HuH-7 (cell line): ENCODE measurements at places on chromosomes 4 and X.

GRCh38 chr4:147749811-147750321, 18.0 kb downstream of the ARHGAP10 start:
- DNase-seq = no peak

DNA sequence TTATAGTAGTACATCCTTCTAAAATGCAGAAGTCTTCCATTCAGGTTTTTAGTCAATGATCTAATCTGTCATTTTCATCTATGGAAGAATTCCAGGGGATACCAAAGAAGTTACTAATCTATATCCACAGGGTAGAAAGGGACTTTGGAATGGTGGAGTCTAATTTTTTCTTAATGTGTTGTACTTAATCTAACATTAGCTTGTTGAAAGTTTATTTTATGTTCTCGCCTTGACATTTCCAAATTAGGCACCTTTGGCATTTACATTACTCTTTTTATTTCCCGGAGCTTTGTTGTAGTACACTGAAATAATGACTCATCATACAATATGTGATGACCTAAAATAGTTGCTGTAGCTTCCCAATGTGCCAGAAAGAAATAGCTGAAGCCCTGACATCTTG, 91.5 kb downstream of the HTR2C start:
- DNase-seq = no peak

GRCh38 chrX:109199726-109200125, 282.2 kb downstream of the GUCY2F start:
- DNase-seq = no peak

- DNase-seq = no peak
Observed at GRCh38 chrX:46929439-46930261, 17.4 kb downstream of the JADE3 start.

DNA sequence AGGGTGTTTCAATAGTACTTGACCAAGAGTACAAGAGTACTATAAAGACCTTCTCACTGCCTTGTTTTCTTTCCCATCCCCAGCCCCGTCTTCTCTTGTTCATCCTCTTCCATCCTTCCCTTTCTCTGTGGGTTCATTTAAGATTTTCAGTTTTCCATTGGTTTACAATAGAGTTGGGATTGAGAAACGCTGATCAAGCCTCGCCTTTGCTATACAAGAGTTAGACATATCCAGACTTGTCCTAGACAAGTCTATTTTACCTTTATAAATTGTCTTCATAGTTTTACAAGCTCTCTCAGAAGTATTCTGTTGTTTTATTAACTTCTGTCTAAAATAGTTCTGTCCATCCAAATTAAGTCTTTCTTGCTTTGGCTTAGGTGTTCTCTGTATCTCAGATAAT, 29.6 kb upstream of the SCML1 start:
- no peak for DNase-seq

GRCh38 chr4:14143892-14144291, 516.4 kb upstream of the BOD1L1 start:
- DNase-seq = peak; percentile 1

DNA sequence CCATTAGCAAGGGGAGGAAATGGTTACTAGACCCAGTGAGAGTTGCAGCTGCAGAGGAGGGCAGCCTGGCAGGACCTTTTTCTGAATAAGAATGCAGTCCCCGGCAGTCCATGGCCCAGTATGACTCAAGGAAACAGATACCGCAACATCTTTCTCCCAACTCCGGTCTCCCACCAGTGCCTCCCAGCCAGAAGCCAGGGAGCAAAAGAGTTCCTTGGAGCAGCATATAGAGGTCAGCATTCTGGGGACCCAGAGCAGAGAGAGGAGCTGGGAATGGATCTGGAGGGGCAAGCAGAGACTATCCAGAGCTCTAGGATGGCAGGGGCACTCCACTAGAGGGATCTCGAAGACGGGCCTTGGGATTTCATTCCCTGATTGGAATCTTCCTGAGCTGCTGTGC, 339.2 kb upstream of the AADAT start:
- DNase-seq = no peak

DNA sequence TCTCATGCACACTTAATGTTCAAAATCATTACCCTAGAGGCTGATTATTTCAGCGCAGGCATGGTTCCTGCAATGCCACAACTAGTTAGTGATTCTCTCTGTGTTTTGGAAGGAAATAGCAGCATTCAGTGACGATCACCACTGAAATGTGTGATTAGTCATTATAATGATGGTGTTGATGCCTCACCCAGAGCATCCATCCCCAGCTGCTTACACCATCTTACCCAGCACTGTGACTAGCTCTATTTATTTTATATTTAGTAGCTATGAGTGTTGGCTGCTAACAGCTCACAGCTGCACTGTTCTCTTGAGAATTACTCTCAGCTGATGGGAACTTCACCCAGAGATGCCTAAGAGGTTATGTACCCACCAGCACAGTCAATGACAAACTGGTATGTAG, 60.5 kb upstream of the TSPAN7 start:
- DNase-seq = no peak

GRCh38 chr4:26784207-26784865, 76.3 kb upstream of the STIM2 start:
- DNase-seq = no peak

DNA sequence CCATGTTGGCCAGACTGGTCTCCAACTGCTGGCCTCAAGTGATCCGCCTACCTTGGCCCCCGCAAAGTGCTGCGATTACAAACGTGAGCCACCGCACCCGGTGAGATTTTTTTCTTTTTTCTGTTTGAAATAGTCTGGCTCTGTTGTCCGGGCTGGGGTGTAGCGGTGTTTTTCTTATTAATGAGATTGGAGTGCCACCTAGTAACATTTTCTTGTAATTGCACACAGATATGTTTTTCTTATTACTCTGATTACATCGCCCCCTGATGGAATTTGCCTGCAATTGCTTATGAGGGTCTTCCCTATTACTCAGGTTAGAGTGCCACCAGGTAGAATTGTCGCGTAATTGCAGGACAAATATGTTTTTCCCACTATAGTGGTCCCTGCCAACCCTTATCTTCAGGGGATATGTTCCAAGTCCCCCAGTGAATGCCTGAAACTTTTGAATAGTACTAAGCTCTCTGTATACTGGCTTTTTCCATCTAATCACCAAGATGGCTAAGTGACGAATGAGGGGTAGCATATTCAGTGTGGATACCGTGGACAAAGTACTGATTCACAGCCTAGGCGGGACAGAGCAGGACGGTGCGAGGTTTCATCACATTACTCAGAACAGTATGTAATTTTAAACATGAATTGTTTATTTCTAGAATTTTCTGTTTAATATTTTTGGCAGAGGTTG, 8.6 kb upstream of the PDHA1 start:
- no peak for DNase-seq

- no peak for DNase-seq
Observed at GRCh38 chr4:163748449-163748848, 254.0 kb downstream of the TMA16 start.

GRCh38 chr4:147772459-147772969, 40.6 kb downstream of the ARHGAP10 start:
- DNase-seq = no peak

DNA sequence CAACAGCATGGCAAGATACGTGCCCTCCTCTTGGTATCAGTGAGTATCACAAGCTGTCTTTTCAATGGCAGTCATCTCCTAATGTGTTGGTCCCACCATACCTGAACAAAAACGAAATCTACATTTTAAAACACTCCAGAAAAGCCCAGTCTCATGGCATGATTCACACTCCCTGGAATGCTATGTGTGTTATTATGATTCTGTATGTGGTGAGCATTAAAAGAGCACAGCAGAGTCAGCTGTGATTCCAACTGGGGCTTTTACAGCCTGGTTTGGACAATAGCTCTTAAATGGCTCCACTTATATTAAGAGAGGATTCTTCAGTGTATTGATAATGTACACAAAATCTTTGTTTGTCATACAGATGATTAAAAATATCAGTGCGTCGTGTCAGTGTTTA, 274.1 kb upstream of the GK2 start:
- DNase-seq = no peak

DNA sequence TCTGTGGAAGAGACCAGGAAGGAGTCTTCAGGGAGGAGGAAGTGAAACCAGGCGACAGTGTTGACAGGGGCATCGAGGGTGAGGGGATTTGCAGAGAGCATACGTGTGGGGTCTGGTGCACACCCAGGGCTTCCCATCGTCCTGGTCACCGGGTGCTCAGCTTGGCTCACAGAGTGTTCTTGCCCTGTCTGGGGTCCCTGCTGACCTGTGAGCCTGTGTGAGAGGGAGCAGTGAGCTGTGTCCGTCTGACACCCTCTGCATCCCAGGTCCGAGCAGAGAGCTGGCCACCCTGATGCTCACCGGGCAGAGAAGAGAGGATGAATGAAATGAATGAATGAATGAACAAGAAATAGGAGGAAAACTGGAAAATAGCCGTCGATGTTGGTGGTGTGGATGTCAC, 46.5 kb downstream of the CPZ start:
- DNase-seq = no peak

GRCh38 chrX:21524008-21524407, 134.1 kb downstream of the KLHL34 start:
- no peak for DNase-seq

DNA sequence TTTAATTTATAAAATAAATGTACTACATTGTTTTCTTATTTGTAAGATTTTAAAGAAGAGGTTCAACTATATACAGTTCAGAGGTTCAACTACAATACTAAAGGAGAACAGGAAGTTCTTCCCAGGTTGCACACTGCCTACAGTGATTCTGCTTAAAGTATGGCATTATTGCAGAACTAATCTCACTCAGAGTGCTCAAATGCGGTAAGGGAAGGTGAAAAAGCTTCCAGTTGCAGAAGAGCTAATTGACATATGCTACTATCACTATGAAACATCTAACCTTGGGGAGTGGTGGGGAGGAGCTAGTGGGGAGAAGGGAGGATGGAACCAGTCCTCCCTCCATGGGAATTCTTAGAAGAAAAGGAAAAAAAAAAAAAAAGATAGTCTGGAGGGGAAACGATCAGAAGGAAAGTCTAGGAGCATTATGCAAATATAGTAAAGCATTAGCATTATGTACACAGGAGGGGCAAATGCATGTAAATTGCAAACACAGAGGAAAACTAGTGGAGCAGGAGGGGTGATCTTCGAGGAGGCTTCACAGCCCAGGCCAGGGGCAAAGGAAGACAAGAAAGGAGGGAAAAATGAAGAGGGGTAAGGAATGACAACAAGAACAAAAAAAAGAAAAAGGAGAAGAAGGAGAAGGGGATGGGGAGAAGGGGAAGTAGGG, 32.0 kb upstream of the MMAA start:
- DNase-seq = no peak

- DNase-seq = no peak
Observed at GRCh38 chr4:85929961-85930665, 429.7 kb downstream of the MAPK10 start.

DNA sequence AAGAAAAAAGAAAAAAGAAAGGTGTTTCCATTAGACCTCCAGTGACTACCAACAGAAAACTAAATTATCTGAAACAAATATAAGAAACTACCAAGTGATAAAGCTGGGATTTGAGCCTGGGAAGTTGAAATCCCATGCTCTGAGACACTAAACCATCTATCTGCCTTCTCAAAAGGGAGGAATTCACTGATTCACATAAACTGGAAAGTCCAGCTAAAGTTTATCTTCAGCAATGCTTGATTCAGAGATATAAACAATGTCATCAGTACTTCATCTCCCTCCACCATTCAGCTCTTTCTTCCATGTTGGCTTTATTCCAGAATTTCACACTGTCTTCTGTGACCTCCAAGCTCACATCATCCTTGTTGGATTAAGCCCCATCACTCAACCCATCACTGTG, 96.3 kb downstream of the IQCM start:
- DNase-seq = no peak

GRCh38 chr4:153788051-153788412, 851 bp downstream of the SFRP2 start:
- no peak for DNase-seq

DNA sequence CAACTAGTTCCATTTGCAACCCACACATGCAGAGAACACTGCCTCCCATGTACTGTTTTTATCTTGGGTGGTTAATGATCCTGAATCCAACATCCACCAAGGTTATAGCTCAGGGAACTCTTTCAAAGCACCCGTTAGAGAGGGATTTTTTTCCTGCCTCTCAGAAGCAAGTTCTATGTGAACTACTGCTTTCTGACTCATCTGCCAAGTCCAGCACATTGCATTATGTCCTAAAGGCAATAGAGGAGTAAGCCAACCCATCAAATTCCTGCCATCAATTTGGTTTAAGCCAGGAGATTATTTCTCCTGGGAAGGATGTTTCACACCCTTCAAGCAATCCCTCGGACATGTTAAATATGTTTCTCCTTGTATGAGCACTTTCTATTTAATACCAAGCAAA, 334.5 kb downstream of the GASK1B start:
- no peak for DNase-seq

GRCh38 chr4:48914311-48914710, 7.7 kb upstream of the OCIAD2 start:
- DNase-seq = no peak

DNA sequence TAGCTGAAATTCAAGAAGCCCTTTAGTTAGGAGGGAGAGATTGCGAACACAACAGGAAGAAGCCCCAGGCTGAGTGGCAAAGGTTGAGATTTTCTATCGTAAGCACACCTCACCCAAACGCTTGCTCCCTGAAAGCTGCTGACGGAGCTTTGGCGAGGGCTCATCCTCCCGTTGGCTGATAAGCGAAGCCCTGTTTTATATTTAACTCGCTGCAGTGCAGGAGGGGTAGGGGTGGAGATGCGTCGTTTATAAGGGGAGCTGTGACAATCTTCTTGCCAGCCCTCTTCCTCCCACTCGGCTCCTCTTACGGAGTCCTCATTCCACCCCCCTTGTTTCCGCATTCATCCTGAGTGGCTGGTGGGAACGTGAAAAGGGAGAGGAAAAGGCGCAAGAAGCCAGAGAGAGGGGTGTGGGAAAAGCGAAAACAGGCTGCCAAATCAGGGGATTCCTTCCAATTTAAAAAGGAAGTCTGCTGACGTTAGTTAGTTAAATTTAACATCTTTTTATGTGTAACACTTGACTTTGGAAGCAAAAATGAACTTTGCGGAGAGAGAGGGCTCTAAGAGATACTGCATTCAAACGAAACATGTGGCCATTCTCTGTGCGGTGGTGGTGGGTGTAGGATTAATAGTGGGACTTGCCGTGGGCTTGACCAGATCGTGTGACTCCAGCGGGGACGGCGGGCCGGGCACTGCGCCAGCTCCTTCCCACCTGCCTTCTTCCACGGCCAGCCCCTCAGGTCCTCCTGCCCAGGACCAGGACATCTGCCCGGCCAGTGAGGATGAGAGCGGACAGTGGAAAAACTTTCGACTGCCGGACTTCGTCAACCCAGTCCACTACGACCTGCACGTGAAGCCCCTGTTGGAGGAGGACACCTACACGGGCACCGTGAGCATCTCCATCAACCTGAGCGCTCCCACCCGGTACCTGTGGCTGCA, at the start of gene ENPEP:
ENPEP (plus strand) TSS at position 275 of the 938 bp plus-strand sequence; CDS start at position 535, 260 bp downstream.
- no peak for DNase-seq
